ENCODE measurements at places on chromosomes 4 and X. TPM values are rescaled to one million over a fixed set of nuclear protein-coding genes. Genes with fewer than 3 reads are reported as not detected.

GAGE2A gene
- total RNA-seq: not detected

GLRA3 gene
- not detected for total RNA-seq

CCSER1 gene
- total RNA-seq: not detected

MAGEE1 gene
- total RNA-seq: 1.2 TPM

TKTL2 gene
- not detected for total RNA-seq

SULT1B1 gene
- 0.20 TPM for total RNA-seq
